ENCODE measurements at places on chromosomes 1 and 21.

DNA sequence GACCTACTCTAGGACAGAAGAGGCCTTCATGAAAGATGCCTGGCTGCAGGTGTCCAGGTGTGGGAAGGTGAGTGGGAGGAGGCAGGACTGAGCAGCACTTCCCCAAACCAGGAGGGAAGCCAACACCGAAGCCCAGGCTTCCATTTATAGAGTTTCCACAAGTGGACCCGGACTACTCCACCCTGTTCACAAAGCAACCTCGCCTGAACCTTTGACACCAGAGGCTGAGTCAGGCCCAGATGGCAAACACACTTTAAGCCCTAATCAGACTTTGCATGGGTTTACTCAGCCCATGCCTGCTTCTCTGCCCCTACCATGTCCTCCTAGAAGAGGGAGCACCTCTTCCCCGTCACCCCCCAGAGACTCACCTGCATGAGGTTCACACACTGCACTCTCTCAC is 14.0 kb downstream of the PRR9 start:
- no peak for DNase-seq

DNA sequence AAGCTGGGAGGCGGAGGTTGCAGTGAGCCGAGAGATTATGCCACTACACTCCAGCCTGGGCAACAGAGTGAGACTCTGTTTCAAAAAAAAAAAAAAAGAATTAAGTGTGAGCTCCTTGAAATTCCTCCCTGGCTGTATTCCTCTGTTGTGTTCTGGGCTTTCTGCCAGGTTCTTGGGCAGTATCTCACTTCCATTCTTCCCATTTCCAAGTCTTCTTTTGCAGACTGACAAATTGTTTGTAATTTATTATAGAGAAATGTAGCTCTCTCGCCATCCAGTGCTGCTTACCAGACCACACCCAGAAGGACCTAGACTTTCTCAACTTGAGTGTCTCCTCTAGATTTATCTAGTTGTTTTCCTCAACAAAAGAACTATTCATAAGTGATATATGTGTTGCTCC is 105.0 kb upstream of the ADGRL2 start:
- DNase-seq, result no peak

DNA sequence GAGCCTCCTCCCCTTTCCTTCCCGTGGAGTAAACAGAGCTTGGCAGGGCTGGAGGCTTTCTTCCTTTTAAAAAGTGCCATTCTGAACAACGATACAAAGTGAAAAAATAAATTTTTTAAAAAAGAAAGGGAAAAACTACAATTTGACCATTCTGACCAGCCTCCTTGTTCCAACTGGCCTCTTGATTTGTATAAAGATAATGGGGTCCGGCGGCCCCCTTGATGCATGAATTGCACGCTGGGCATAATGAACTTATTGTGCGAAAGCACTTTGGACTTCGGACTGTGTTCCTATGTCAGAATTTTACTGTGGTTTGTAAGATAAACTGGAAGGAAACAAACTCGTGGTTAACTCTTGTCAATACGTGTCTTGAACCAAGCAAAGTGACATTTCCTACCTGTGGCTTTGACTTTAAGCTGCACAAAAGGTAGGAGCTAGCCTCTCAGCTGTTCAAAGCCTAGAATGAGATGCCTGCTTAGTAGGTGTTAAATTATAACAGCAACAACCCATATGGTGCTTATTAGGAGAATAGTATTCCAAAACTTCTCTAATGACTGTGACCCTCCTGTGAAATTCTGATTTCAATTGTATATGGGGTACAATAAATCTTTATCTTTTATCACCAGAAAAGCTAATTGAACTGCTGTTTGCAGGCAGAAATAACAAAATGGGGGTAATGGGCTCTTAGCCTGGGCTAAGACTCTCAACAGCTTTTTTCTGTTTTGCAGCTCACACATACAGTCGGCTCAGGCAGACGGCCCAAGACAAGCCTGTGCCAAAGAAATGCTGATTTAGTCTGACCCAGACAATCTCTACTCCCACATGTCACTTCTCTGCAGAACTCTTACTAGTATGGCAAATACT is 9.3 kb downstream of the IRF2BP2 start:
- no peak for DNase-seq

DNA sequence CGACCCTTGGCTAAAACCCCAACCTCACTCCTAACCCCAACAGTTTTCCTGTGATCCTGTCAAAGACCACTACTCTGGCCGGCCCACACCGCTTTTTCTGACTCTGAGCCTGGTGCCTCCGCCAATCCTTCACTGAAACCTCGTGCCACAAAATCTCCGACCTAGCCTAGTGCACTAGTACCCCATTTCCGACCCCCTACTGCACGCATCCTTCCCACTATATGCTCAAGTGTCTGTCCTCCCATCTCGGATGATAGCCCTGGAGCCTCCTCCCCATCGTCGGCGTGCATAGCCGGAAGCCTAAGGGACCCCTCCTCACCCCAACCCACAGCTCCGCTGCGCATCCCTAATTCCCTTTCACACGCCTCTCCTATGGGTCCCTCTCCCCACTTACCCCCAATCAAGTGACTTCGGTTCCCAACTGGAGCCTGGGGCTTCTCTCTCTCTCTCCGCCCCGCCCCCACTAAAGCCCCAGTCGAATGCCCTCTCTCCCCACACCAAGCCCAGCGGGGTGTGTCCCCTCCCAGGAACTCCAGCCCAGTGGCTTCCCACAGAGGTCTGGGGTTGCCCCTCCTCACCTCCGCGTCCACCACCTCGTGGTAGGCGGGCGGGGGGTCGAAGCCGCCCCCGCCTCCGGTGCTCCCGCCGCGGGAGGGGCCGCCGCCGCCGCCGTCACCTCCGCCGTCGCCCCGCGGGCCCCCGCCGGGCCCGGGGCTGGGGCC is 791 bp downstream of the USP24 start:
- DNase-seq, result peak; percentile 21

DNA sequence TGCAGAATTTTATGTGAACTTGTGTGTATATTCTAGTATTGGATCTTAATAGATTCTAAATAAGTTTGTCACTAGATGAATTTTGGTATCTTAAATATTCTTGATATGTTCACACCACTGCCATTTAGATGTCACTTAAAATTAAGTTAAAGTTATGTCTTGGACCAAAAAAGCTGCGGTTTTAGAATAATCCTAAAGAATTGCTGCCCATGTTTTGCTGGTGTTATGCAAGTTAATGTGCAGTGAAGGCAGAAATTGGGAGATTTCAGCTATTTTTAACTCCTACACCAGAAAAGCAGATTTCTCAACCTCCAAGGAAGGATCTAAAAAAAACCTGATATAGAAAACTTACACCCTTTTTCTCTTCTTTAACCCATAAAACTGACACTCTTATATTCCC is 757 bp downstream of the ACADM start:
- no peak for DNase-seq

DNA sequence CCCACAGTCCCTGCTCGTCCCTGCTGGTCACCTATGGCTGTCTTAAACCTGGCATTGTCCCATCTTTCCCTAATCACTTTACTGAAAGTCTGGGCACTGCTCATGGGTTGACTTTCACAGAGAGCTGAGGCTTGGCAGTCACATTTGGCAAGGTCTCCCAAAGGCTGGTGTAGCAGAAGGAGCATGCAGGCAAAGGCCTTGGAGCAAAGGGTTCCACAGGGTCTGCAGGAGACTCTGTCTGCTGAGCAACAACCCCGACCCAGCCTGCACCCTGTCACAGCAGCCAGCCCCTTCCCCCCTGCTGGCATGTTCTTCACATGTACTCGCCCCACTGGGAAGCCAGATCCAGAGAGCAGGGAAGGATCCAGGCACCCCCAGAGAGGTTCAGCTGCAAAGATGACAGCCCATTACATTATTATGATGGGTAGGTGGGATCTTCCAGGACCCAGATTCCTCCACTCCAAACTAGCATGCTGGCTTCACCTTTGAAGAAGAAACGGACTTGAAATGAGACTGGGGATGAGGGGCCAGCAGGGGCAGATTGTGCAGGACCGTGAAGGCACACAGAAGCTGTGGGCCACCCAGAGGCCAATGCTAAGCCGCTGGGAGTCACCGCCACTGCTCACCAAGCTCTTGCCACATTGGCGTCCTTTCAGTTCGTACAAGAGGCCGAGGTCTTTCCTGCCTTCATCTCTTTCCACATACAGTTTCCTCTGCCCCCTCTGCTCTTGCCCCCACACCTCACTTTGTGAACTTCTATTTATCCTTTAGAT is 14.2 kb upstream of the TMEM125 start:
- DNase-seq, result no peak
